ENCODE measurements at places on chromosomes 2 and 18.

DNA sequence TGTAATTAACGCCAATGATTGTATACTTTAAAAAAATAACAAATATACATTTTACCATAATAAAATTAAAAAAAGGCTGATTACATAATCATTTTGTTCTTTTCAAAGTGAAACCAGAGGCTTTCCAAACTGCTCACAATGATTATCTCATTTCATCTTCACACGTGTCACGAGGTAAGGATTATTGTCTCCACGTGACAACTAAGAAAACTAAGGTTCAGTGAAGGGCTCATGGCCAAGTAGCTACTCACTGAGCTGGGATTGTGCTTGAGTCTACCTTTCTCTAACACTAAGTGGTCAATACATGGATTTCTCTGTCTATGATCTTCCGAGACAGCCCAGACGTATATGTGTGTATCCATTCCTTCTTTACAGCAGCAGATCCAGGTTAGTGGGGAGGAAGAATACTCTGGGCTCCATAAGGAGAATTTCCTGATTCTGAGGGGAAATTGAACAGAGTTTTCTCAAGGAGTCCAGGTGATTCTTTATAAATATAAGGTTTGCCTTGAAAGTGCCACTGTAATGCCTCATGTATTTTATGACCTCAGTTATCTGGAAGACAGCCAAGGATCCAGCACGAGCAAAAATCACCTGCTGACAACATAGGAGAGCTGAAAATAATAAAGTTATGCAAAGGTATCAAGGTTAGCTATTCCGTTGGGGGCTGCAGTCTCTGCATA lies 25.6 kb upstream of the ACSL3 start:
- no peak overlapping the region for H3K27ac ChIP-seq
- H3K36me3 ChIP-seq = no peaks in the 10 kb centered on the region
- H3K4me1 ChIP-seq = no peaks in the 10 kb centered on the region
- DNase-seq = no peak
- H3K4me3 ChIP-seq = no peak overlapping the region

DNA sequence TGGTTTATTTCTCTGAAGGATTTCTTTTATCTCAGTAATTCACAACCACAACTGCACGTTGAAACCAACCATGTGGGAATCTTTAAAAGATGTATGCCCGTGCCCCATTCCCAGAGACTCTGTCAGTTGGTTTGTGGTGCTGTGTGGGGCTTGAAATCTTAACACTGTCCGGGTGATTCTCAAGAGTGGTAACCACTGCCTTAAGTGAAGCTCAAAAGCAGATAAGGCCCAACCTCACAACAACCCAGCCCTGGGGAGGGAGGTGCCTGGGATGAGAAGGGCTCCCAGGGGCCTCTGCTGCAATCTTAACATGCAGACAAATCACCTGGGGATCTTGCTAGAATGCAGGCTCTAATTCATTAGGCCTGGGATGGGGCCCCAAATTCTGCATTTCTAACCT lies 13.4 kb downstream of the AOX1 start:
- no peak overlapping the region for H3K27ac ChIP-seq
- no peaks in the 10 kb centered on the region for H3K27me3 ChIP-seq
- no peak for DNase-seq
- H3K4me1 ChIP-seq = no peaks in the 10 kb centered on the region

- H3K4me3 ChIP-seq = no peak overlapping the region
- H3K36me3 ChIP-seq = no peaks in the 10 kb centered on the region
- DNase-seq = no peak
These were observed 42.0 kb upstream of the TMEM18 start for GRCh38 chr2:719191-719590.

DNA sequence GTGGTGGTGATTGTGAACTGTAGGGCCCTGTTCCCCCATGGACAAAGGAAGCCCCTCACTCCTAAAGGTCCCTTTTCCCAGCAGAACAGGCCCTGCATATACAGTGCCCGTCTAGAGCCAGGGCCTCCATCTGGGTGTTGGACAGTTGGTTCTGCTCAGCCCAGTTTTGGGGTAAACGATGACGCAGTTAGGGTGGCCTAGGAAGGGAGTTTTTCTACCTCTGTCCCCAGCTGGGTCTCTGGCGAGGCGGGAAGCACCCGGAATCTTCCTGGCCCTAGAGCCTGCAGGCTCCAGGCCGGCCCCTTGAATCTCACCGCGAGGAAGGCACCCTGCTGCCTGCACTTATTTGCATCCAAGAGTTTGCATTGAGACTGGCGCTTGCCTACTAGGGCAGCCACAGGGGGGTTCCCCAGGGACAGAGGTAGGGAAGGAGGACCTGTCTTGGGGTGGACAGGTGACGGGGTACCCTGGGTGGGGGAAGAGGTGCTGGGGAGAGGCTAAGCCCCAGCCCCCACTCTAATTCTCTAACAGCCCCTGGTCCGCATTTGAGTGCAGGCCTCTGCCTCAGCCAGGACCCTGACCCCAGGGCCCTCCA lies 529 bp upstream of the MTA3 start:
- H3K36me3 ChIP-seq = no peaks in the 10 kb centered on the region
- no peak for DNase-seq
- H3K4me1 ChIP-seq = no peaks in the 10 kb centered on the region
- peak overlapping the region; percentile 97 for H3K27ac ChIP-seq
- no peaks in the 10 kb centered on the region for H3K27me3 ChIP-seq
- peak overlapping the region; percentile 77 for H3K4me3 ChIP-seq

DNA sequence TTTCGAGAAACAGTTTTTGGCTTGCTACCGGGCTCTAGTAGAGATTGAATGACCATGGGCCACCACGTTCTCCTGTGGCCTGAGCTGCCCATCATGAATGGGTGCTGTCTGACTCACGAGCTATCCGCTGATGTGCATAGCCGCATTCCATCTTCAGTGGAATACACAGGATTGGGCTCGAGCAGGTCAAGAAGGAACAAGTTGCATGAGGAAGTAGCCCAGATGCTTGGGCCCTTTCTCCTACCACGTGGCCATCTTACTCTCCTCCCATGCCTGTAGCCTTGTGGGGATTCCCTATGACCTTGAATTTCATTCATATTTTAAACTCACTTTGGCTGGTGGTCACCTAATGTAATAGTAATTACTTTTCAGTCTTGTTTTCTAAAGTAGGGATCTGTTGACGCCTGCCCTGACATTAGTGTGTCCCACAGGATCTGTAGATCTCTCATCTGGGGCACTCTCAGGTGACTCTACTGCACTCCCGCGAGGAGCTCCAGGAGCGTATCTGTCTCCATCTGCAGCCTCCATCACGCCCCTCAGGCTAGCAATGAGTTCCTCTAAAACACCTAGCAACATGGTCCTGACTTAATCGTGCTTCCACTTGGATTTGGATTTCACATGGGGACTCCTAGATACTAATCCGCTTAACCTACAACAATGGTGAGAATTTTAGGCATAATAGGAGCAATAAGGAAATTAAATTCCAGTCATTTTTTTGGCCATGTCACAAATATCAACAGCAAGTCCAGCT lies 67.8 kb downstream of the PSMG2 start:
- H3K27ac ChIP-seq = no peak overlapping the region
- no peak overlapping the region for H3K4me3 ChIP-seq
- H3K27me3 ChIP-seq = no peaks in the 10 kb centered on the region
- H3K36me3 ChIP-seq = no peaks in the 10 kb centered on the region
- no peaks in the 10 kb centered on the region for H3K4me1 ChIP-seq
- DNase-seq = no peak

DNA sequence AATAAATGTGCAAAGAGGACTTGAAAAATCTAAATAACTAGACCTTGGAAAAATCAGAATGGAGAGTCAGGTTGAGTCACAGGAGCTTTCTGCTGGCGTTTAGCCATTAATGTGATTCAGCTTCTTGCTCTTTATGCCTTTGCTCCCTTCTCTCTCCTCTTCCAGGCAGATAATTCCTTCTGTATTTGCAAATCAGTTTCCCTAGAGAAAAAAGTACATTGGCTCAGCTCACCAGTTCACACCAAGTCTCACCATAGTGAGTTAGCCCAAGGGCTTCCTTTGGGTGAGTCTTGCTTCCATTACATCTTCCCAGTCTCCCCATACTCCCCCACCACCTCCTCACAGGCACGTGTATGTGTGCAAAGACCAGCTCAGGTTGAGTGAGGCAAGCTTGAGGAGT lies 73.6 kb downstream of the CYBRD1 start:
- no peak for DNase-seq
- H3K4me3 ChIP-seq = no peak overlapping the region
- H3K4me1 ChIP-seq = no peaks in the 10 kb centered on the region
- H3K36me3 ChIP-seq = no peaks in the 10 kb centered on the region

- H3K4me3 ChIP-seq = no peak overlapping the region
- no peaks in the 10 kb centered on the region for H3K27me3 ChIP-seq
- H3K4me1 ChIP-seq = no peaks in the 10 kb centered on the region
These were observed 464.5 kb upstream of the CHAC2 start for GRCh38 chr2:53303012-53303578.

DNA sequence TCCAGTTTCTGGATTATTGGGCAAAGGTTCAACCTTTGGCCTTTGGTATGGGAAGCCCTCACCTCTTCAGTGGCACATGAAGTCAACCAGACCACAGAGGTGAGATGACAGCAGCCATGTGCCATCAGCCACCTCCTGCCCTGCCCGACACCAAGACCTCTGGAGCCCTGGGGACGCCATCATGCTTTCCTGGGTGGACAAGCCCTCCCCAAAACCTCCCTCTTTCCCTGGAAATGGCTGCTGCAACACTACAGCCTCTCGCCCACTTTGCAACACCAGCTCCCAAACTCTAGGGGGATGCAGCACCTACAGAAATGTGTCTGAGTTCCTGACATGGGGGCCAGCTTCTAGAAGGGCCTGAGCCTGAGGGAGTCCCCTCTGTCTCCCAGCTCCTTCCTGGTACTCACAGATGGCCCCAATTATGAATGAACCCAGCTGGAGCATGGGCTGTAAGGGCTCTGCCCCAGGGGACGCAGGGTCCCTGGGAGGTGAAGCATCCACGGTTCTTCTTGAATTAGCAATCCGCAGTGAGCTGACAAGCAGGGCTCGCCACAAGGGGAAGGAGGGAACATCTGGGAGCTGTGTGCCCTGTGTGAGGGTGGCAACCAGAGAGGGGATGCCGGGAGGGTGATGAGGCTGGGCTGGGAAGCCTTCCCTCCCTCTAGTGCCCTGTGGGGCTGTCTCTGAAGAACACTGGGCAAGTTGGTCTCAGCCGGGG lies 268.5 kb upstream of the HDAC4 start:
- H3K27me3 ChIP-seq = no peaks in the 10 kb centered on the region
- H3K27ac ChIP-seq = no peak overlapping the region
- no peaks in the 10 kb centered on the region for H3K36me3 ChIP-seq
- no peak for DNase-seq

DNA sequence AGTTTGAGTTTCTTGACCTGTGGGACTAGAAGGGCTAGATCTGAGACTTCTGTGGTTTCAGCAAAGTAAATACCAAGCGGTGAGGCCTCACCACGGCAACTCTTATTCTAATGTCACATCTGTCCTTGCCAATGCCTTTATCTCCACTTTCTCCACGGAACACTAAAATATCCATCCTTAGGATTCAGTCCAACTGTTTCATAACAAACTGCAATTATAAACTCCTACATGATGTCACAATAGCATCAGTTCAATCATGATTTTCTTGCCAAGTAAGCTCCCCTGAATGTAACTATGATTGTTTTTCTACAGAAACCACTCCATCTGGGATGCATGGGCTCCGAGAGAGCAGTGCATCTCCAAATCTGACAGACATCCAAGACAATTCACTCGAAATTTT lies 79.6 kb downstream of the LRATD1 start:
- no peaks in the 10 kb centered on the region for H3K4me1 ChIP-seq
- H3K4me3 ChIP-seq = no peak overlapping the region
- no peaks in the 10 kb centered on the region for H3K27me3 ChIP-seq
- DNase-seq = no peak
- no peak overlapping the region for H3K27ac ChIP-seq

DNA sequence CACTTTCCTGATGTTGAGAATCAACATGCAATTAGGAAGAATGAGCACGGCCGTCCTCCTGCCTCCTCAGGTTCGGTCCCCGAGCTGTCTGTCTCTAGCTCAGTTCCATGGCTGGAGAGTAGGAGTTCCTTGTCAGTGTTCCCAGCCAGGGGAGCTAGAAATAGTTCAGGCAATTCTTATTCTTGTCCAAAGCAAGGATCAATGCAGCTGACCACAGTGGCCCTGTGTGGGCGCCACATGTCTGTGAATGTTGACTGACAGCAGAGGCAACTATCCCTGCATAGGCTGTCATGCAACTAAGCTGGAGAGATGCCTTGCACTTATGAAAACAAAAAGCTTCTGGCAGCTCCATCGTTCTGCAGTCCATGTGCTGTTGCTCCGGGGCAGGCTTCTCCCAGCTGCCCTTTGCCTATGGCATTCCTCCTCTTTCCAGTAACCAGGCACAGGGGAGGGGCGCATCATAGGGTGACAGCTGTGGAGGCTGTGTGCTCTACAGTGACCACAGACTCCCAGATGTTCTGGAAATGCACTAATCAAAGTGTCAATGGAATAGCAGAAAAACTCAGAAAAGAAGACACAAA lies 58.7 kb downstream of the PDCL3 start:
- H3K27ac ChIP-seq = no peak overlapping the region
- no peak for DNase-seq
- no peaks in the 10 kb centered on the region for H3K27me3 ChIP-seq
- H3K4me1 ChIP-seq = no peaks in the 10 kb centered on the region
- no peaks in the 10 kb centered on the region for H3K36me3 ChIP-seq

DNA sequence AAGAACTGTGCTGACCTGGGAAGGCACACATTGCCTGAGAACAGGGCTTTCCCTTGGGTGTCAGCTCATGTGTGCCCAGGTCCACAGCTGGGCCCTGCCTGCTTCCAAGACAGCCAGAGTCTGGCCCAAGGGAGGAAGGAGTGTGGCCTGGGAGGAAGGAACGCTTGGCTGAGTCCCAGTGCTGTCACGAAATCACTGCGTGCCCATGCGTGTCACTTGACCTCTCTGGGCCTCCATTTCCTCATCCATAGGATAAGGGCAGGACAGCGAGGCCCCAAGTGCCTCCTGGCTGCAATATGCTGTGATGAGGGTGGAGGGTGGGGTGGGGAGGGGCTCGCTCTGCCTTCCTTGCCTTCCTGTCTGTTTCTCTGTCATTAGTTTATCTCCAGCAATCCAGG lies 642 bp upstream of the KCNK3 start:
- no peaks in the 10 kb centered on the region for H3K4me1 ChIP-seq
- H3K27me3 ChIP-seq = peaks cover 48% of the 10 kb centered on the region
- DNase-seq = no peak
- no peak overlapping the region for H3K4me3 ChIP-seq

- no peak overlapping the region for H3K4me3 ChIP-seq
- no peaks in the 10 kb centered on the region for H3K4me1 ChIP-seq
- H3K27ac ChIP-seq = no peak overlapping the region
- no peaks in the 10 kb centered on the region for H3K36me3 ChIP-seq
- no peaks in the 10 kb centered on the region for H3K27me3 ChIP-seq
These were observed 221.6 kb downstream of the NR4A2 start for GRCh38 chr2:156110890-156111289.

GRCh38 chr2:313991-314390 lies 26.1 kb upstream of the ALKAL2 start:
- H3K4me1 ChIP-seq = no peaks in the 10 kb centered on the region
- no peak overlapping the region for H3K4me3 ChIP-seq
- H3K36me3 ChIP-seq = no peaks in the 10 kb centered on the region
- H3K27ac ChIP-seq = no peak overlapping the region

DNA sequence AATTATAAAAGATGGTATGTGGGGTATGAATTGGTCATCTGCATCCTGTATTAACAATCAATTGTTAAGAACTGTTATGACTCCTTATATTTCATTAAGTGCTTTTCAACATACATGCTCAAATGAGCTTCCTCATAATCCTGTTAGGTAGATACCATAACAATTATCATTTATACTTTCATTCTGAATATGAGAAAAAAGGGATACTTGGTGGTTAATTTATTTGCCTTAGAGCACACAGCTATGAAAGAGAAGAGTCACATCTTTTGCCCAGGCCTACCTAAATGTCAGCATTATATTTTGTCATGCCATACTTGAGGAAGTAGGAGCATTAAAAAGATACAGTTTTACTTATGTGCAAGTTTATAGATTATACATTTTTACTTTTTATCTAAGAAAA lies 169.6 kb downstream of the TCF4 start:
- DNase-seq = no peak
- H3K4me3 ChIP-seq = no peak overlapping the region
- no peak overlapping the region for H3K27ac ChIP-seq
- H3K27me3 ChIP-seq = no peaks in the 10 kb centered on the region

Data from breast epithelium (tissue), 4 donors.